ENCODE measurements at places on chromosomes 7 and 10.

- DNase-seq = no peak
These were observed 273.7 kb downstream of the PTPRN2 start for GRCh38 chr7:158313931-158314330.

DNA sequence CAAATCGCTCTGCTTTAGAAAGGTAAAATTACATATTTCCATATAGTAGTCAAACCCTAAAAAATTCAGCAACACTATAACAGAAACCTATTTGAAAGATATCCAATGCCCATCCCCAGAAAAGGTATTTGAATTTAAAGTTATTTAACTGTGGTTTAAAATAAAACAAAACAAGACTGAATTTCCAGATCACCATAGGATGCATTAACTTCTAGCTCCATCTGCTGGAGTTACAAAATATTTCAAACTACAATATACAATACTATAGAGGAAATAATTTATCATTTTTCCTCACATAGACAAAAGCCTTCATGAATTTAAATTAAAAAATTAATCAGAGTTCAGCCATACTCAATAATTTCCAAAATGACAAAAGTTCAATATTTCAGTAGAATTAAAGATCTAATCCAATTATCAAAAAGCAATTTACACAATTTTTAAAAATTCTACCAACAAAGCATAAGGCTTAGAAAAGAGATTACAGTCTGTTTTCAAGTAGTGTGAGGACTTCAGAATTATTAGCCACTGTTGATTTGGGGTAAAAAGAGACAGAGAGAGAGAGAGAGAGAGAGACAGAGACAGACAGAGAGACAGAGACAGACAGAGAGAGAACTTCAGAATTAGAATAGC is 75.9 kb downstream of the LMBR1 start:
- no peak for DNase-seq

DNA sequence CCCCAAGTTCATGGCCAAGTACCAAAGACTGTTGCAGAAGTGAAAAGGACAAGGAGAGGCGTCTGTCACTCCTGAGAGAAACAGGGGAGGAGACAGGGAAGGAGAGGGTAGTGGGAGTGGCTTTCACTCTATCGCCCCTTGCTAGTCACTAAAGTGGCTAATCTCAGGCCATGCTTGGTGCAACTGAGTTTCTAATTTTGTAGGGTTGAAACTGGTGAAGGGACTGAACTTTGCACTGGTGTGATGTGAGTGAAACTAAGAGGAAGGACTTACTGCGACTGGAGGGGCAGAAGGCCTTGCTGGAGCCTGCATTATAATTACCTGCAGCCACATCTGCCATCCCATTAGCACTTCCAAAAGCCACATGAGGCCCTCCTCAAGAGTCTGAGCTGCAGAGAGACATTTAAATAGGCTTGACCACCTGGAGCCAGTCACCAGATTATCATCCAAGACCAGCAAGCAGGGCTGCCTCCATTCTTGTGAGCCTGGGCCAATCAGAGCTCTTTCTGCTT is 107.2 kb upstream of the EEPD1 start:
- DNase-seq = no peak

- no peak for DNase-seq
These were observed 29.8 kb upstream of the PURB start for GRCh38 chr7:44914992-44915607.

DNA sequence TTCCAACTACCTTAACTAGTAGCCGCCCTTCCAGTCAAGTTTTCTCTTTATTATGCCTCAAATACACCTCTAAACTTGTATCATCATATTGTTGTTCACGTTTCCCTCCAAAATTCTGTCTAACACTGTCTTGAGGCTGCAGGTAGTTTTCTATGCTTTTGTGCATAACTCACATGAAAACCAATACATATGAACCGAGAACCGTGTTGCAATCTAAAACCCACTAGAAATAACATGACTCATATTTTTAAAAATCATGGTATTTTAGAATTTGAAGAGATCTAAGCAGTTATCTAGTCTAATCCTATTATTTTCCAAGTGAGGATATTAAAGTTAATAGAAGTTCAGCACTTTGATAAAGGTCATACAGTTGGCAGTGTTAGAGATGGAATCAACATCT is 18.2 kb downstream of the LIPF start:
- DNase-seq = no peak

- DNase-seq = peak; percentile 22
These were observed 27.3 kb downstream of the PPIF start for GRCh38 chr10:79374312-79375191.

DNA sequence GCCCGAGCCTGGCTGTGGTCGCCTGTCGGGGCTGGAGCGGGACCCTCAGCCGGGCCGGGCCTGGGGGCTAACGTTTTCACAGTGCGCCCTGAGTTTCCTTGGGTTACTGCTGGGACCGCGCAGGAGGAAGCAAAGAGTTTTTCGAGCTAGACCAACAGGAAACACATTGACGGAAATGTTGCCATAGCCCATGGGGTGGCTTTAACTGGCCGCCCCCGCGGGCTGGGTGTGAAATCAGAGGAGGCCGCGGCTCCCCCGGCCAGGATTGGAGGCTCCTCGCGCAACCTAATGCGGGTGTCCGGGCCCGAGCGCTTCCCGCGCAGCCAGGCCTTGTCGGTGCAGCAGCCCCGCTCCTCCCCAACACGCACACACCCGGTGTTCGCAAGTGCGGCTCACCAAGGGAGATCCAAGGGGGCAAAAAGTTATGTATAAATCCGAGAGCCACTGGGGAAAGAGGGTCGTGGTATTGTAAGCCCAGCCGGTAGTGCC is 1.9 kb downstream of the HHEX start:
- DNase-seq = no peak

GRCh38 chr10:93458821-93459257 is 23.3 kb downstream of the MYOF start:
- DNase-seq = no peak

- DNase-seq = no peak
These were observed 249.8 kb downstream of the STK31 start for GRCh38 chr7:23959821-23960220.

GRCh38 chr7:27868131-27868550 is 128.2 kb downstream of the TAX1BP1 start:
- no peak for DNase-seq

DNA sequence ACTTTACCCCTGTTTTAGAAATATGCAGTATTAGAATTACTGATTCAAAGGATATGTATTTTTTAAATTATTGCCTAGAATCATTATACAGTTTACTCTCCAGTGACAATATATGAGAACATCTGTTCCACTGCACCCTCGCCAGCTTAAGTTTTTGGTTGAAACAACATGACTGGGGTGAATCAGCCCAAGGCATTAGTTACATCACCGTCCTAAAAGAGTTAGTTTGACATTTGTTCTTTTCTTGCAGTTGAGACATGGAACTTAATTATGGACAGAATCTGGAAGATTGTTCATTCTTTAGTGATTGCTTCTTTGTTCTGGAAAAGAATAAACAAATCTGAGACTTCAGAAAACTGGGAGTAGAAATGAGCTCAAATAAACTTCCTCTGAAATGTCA is 167.3 kb upstream of the DKK1 start:
- no peak for DNase-seq

- DNase-seq = no peak
These were observed 48.5 kb upstream of the ADGRA1 start for GRCh38 chr10:133039107-133039802.

- DNase-seq = no peak
These were observed 2.5 kb upstream of the ETV1 start for GRCh38 chr7:13991791-13992595.

- DNase-seq = peak; percentile 20
These were observed 3.5 kb downstream of the NRCAM start for GRCh38 chr7:108452707-108453106.

DNA sequence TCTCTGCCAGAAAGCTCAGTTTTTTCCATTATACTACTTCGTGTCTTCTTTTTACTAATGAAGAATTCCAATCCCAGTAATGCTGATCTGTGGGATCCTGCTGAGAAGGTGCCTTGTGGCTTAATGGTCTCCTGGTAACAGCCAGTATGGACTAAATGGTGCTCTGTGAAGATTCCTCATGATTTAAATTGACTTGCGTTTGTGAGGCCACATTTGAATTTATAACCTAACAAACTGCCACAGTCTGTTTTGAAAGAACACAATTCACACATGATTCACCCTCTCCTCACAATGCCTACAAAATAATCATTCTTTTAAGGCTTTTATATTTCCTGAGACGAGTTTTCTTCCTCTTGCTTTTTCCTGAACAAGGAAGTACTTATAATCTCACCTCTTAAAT is 140.0 kb downstream of the MBL2 start:
- DNase-seq = no peak

DNA sequence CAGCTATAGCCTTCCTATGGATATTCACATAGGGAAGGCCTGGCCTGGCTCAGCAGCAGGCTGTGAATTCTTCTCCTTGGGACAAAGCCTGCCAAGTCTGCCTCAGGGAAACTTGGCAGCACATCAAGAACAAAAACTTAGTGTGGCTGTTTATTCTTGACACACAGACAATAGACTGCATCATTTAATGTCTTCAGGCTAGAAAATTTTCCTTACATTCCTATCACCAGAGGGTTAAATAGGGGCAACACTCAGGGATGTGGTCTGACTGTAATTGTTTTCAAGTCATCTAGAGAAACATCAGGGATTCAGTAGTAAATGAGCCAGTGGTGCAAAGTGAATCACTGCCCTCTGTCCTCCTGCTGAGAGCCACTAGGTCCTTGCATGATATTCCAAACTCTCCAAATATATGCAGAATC is 137.3 kb downstream of the SEMA3C start:
- DNase-seq = no peak

DNA sequence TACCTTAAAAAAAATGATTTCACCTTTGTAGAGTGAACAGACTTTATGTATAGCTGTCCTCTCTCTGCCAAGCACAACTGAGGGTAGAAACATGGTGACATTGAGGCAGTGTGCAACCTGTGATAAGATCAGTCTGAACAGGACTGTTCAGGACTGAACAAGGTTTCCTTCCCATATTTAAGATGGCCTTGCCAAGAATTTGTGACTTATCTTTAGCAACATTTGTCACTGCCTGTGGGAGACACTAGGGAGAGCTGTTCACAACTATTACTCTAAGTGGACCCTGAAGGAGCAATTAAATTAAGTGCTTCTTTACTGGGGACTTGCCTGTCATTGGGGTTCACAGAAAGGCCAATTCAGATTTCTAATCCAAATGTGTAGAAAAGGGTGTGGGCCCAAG is 6.7 kb downstream of the OR13A1 start:
- no peak for DNase-seq

GRCh38 chr7:90816511-90817142 is 220.5 kb downstream of the CDK14 start:
- DNase-seq = no peak

DNA sequence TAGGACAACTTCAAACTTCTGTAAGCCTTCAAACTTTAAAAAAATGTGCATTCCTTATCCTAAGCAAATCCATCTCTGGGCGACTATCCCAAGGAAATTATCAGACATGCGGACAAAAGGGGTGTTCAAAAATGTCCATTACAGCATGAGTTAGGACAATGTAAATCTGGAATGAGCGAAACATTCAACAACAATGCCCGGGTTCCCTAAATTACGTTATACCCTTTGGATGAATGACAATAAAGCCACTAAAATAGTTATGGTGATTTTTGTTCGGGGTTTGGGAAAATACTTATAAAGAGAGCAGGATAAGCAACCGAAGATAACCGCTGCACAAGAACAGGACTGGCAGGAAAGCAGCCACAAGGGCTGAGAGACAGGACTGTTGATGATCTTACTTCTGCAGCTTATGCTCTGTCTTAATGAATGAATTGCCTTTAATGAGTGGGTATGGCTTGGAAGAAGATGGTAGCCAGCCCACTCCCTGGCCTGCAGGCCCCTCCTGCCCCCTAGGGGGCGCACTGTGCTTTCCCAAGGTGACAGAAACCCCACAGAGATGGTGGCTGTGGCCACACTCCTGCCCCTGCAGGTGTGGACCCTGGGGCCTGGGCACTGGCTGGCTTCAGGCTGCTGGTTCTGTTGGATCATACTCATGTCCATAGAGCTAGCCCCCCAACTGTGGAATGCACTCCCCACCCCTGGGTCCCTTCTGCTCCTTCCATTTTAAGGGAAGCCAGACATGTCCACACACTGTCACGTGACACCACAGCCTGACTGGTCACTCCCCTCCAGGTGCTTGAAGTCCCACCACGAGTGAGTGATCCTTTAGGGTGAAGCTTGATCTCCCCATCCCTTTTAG is 45.0 kb downstream of the ZCCHC24 start:
- DNase-seq = no peak

DNA sequence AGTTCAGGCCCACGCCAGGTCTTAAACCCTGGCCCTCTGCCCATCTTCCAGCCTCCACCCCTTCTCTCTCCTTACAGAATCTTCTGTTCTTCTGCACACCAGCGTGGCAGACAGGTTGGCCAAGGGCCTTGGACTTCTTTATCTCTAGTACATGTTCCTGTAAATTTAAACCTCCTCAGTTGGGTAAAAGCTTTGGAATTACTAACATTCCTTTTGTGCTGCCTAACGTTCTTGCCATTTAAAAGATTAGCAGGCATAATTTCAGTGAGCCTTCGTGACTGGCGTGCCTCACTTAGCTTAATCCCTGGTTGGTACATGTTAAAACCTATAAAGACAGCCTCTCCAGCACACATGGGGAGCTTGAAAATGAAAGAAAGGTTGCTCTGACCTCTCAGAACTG is 192.2 kb downstream of the CUX1 start:
- DNase-seq = no peak

DNA sequence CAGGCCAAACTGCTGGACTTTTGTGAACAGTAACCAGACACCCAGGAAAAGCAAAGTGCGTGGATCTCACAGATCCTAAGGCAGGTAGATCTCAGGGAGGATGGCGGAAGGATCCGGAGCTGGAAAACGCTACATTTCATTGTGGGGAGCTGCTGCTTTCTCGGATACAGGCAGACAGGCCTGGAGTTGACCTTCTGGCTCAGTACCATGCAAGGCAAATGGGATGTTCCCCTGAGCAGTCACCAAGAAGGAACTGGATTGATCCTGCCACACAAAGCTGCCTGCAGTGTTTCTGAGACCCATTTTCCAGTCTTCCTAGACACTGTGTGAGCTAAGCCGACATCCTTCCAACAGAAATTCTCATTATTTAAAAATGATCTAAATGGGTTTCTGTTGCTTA is 65.5 kb downstream of the ZRANB1 start:
- DNase-seq = no peak

GRCh38 chr10:104903433-104903832 is 262.3 kb downstream of the SORCS3 start:
- no peak for DNase-seq

- DNase-seq = no peak
These were observed 8.7 kb upstream of the BAMBI start for GRCh38 chr10:28668363-28669226.

GRCh38 chr7:14834456-14834855 is 68.1 kb downstream of the DGKB start:
- no peak for DNase-seq

Measured in NCI-H2107 (cell line).